ENCODE measurements at places on chromosomes 7 and 10.
A peak's percentile ranks its signal among the peaks of the same experiment; 100 is the strongest.

GRCh38 chr10:121501796-121502195 is 96.4 kb downstream of the FGFR2 start:
- DNase-seq = no peak

DNA sequence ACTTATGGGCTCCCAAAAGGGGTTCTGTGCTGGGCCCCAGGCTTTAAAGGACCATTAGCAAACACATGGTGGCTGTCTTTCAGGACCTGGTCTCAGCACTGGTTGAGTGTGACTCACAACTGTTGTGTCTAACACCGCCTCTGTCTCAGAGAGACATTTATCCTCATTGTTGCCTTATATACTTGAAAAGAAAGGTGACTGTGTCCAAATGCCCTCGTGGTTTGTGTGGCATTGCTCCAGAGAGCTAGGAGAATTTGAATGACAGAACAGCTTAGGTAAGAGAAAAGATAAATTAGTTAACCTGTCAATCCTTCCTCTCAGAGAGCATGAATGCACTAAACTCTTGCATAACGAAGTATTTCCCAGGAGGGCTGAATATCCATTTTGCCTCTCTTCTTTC is 14.5 kb upstream of the FAM13C start:
- no peak for DNase-seq

DNA sequence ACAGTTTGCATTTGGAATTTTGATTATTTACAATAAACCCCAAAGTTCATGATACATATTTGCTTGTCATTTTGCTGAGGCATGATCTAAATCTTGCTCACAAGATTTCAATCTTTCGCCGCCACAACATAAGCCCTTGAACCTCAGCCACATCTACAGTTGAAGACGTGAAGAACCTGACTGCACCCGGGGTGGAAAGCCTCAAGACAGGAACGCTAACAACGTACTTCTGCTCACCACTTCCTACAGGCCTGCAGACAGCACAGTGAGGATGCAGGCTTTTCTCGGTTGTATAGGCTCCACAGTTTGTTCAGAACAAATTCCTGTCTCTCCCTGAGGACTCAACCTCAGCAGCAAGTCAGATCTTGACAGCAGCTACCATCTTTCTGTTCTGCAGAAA is 393.8 kb upstream of the PRKCQ start:
- no peak for DNase-seq

DNA sequence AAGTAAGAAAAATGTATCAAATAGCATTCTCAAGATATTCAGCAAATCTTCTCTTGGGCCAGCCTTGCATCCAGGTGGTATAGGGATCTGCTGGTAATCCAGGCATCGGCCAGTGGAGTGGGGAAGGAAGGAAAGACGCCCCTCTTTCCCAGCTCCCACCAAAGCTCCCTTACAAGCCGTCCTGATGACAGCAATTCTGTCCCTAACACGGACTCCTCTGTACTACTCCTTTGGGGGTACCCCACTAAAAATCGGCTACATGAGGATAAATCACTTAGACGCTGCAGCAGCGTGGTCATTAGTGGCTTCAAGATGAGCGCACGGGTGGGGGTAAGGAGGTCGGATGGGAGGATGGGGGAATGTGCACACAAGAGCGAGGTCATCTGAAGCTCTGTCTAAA is 24.7 kb upstream of the NUB1 start:
- DNase-seq = no peak

GRCh38 chr7:40918701-40919271 is 784.0 kb downstream of the SUGCT start:
- peak; percentile 11 for DNase-seq

GRCh38 chr10:132252412-132252811 is 55.3 kb downstream of the STK32C start:
- no peak for DNase-seq

DNA sequence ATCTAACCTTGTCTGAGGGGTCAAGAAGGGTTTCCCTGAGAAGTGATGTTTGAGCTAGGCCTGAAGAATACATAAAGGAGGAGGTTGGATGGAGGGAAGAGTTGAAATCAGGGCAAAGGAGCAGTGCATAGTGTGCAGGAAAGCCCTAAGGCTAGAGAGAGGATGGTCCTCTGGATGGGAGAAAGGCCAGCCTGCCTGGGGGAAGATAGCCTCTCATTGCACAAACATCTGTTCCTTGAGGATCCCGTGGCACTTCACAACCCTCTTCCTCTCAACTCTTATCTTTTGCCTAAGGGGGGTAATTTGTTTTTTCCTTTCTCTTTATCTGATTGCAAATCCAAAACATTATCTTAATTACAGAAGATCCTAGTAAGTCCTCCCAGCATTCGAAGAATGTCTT is 35.7 kb downstream of the STAMBPL1 start:
- no peak for DNase-seq

- no peak for DNase-seq
Observed at GRCh38 chr7:93399642-93400041, 167.5 kb downstream of the VPS50 start.

DNA sequence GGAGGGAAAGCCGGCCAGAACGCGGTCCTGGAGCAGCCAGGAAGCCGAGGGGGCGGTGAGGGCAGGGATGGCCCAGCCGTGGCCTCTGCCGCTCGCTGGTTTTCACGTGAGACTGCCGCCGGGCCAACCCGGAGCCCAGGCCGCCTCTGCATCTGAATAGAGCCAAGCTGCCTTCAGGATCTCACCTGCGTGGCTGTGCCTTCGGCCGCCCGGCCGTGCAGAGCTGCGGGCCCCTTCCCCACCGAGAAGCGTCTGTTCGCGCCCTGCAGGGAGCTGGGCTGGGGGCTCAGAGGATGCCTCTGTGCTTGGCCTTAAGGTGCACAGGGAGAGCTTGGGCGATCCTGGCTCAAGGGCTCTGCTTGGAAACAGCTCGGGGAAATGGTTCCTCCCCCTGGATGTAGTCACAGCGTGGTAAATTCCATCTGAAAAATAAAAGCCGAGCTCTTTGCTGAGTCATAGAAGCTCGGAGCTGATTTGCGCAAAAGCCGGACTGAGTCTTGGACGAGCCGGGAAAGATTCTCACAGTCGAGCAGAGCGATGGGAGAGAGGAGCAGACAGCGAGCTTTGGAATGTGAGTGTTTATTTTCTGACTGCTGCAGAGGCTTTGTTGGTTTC is at the start of gene JAKMIP3:
TSS of gene JAKMIP3 (plus strand) at position 456 of the 615 bp plus-strand sequence. CDS start 38,863 bp downstream, outside the sequence.
- DNase-seq = peak; percentile 87

- peak; percentile 90 for DNase-seq
Observed at GRCh38 chr7:151759591-151760042, 117.3 kb downstream of the PRKAG2 start.

DNA sequence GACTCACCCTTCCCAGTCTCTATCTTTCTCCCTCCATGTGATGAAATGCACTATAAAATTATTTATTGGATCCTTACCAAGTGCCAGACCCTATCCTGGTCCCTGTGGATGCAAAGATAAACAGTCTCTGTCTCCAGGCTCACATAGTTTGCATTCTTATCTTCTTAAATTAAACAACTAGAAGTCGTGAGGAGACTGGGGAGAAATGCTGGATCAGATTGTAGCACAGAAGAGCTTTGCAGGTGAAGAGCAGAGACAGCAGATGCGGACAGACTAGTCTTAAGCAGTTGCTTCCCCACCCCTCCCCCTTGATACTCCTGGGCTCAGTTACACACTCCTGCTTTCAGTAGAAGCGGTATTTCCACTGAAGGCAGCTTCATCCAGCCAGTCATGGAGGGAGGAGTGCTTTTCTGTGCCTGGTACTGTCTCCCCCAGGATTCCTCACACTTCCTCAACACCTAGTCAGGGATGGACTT is 20.8 kb upstream of the CDK1 start:
- DNase-seq = no peak

GRCh38 chr10:24664991-24665390 is 58.7 kb downstream of the ARHGAP21 start:
- DNase-seq = no peak

GRCh38 chr7:53658951-53659350 is 623.5 kb downstream of the POM121L12 start:
- DNase-seq = no peak

- DNase-seq = no peak
Observed at GRCh38 chr10:104253106-104253505, 1.6 kb upstream of the GSTO1 start.

Measured in DMS53 (cell line).